ENCODE measurements at places on chromosomes 16 and 17.

GRCh38 chr16:49937886-49938285, 82.0 kb upstream of the ZNF423 start:
- no peak for DNase-seq

- no peak for DNase-seq
Measured at GRCh38 chr17:62064029-62064790, 868 bp downstream of the MED13 start.

DNA sequence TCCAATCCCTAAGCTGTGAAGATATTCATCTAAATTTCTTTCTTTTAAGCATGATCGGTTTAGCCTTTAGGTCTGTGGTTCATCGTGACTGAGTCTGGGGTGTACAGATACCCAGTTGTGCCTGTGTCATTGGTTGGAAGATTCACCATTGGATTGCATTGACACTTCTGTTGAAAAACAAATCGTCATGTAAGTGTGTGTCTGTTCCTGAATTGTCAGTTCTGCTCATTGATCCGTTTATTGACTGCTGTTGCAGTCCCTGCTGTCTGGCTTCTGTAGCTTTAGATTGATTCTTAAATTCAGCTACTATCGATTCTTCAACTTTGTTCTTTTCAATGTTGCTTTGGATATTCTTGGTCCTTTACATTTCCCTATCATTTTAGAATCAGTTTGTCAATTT, 21.0 kb upstream of the ZNF469 start:
- no peak for DNase-seq

DNA sequence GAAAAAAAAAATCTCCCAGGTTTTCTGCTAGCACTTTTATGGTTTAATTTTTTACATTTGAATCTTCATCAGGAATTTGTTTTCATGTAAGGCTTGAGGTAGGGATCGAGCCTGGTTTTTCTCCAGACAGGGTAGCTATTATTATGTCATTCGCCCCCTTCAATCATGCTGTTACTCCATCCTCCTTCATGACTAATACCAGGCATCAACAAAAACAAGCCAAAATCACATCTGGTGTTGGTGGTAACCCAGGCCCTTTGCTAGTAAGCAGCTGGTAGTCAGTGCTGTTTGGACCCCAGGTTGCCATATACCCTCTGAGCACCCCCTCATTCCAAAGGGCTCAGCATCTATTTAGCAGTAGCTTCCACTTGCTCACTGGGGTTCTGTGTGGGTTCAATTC, 29.5 kb downstream of the DRC3 start:
- DNase-seq, result no peak

- no peak for DNase-seq
Measured at GRCh38 chr16:56626685-56627084, 1.1 kb downstream of the MT1E start.

GRCh38 chr16:83967091-83967490, 953 bp upstream of the NECAB2 start:
- no peak for DNase-seq
